Stimulated activated CD4-positive, alpha-beta T cell treated with anti-CD3 and anti-CD28 coated beads, Interleukin-4, amount 100 ng/mL, for 4 hours (primary cell): ENCODE measurements at places on chromosomes 1 and 21.

DNA sequence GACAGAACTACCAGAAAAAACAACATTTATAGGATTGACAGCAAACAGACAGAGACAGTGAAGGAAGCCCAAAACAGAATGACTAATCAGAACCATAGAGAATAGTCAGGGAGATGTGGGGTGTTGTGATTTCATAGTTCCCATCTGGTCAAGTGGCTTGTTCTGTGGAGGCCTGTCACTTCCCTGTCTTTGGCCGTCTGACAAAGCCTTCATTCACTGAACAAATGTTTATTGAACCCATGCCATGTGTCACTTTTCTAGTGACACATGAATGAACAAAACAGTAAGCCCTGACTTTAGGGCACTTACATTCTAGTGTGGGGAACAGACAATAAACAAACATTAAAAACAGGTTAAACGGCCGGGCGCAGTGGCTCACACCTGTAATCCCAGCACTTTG, 3.2 kb upstream of the SRRM1 start:
- no peak for DNase-seq

GRCh38 chr1:183783342-183783741, 21.6 kb upstream of the RGL1 start:
- DNase-seq, result no peak

DNA sequence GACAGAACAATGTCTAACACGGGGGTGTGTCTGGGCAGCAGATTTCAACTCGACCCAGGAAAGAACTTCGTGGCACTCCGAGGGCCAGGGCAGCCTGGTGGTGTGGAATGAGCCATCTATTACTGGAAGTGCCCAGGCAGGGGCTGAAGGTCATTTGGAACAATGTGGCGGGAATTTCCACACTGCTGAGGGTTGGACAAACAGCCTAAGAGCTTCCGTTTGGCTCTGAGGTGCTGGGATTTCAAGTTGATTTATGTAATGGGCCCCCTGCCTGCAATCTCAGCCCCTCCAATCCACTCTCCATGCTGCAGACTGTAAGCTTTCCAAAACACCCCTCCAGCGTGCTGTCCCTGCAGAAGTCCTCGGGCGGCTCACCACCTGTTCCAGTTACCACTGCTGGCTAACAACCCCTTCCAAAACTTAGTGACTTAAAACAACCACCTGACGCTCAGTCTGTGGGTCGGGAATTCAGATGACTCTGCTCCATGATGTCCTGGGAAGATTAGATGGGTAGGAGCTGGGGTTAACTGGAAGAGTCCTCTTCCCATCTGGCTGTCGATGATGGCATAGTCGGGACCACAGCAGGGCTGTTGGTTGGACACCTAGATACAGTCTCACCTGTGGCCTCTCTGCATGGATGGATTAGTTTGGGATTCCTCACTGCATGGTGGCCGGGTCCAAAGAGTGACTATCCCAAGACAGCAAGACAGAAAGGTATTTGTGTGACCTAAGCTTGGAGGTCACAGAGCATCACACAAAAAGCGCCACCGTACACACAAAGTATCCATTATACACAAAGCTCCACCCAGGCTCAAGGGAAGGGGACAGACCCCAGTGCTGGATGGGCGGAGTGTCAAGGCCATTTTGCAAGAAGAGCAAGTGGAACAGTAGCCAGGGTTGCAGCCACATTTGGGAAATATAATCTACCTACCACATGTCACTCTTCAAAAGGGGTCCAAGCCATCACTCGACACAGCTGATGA, 89.7 kb upstream of the IFFO2 start:
- no peak for DNase-seq

DNA sequence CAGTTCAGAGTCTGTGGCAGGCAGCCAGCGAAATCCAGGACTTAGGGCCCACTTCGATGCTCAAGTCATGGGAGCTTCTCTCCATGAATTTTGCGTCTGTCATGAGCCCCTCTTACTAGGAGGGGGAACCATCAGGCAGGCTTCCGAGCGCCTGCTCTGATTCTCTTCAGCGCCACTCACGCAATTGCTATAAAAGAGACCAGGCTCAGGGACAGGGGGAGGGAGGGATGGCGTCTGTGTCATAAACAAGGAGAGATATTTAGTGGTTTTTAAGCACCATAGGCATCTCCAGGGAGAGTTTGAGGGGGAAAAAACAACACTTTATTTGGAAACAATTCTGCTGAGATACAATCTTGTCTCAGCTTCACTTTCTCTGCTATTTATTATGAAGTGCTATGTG, 60.6 kb downstream of the NAV1 start:
- no peak for DNase-seq

- DNase-seq, result no peak
Observed at GRCh38 chr1:228072658-228073043, 9.9 kb upstream of the ARF1 start.

DNA sequence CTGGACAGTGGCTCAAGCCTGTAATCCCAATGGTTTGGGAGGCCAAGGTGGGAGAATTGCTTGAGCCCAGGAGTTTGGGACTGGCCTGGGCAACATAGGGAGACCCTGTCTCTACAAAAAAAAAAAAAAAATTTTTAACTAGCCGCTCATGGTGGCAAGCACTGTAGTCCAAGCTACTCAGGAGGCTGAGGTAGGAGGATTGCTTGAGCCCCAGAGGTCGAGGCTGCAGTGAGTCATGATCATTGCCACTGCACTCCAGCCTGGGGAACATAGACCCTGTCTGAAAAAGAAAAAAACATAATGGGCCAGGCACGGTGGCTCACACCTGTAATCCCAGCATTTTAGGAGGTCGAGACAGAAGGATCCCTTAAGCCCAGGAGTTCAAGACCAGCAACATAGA, 5.3 kb downstream of the SPATC1L start:
- no peak for DNase-seq

DNA sequence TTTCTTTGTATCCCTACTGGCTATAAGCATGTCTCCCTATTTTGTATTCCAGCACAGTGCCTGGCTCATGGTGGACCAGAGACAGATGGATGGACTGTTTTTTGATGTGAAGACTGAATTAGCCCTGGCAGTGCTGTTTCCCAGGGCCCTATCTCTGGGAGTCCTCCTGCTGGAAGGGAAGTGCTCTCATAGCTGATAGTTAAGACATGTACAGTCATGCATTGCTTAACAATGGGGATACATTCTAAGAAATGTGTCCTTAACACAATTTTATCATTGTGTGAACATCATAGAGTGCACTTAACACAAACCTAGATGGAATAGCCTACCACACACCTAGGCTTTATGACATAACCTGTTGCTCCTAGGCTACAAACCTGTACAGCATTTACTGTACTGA, 21.1 kb downstream of the TLCD4 start:
- no peak for DNase-seq

DNA sequence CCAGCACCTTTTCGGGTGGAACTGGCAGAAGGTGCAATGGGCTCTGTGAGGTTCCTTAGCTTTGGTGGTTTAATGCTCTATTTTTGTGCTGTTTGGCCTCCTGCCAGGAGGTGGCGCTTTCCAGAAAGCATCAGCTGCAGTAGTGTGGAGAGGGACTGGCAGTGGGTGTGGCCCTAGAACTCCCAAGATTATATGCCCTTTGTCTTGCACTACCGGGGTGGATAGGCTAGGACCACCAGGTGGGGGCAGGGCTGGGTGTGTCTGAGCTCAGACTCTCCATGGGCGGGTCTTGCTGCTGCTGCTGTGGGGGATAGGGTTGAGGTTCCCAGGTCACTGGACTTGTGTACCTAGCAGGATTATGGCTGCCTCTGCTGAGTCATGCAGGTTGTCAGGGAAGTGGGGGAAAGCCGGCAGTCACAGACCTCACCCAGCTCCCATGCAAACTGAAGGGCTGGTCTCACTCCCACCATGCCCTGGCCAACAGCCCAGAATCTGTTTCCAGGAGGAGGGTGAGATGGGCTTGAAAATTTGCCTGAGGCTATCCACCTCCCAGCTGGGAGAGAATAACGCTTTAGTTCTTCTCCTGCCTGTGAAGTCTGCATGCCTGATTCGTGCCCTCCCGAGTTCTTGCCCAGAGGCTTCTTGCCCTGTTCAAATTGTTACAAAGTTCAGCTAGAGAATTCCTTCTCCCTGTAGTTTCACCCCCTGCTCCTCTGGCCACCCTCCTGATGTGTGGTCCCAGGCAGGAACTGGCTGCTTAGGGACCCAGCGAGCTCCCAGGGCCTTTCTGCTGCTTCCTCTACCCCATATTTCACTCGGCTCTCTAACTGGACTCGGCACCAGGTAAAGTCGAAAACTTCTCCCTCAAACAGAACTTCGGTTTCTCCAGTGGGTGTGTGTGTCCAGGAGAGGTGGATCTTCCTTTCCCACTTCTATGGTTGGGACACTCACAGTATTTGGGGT, 76.5 kb upstream of the BTG3 start:
- peak; percentile 39 for DNase-seq

DNA sequence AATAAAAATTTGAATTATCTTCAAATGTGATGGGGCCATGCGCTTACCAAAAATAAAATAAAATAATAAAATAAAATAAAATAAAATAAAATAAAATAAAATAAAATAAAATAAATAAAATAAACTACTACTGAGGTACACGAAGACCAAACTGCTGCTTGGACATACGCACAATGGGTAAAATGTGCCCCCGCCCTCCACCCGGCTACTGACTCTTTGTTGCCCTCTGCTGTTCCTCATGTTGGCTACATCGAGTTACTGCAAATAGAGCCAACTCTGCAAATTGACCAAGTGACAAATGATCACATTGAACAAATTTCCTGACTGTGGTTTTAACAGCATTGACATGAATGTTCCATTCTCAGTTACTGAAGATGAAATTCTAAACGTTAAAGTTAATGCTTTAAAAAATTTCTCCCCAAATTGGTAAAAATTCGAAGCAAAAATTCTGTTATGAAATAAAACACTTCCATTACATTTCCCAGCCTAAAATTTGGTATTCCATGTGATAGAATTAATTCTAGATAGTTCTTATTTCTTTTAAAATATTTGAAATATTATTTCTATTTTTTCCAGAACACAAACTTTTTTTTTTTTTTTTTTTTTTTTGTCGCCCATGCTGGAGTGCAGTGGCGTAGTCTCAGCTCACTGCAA, 18.8 kb upstream of the MAP1LC3C start:
- peak; percentile 18 for DNase-seq

- DNase-seq, result no peak
Observed at GRCh38 chr1:52139817-52140540, 1.9 kb upstream of the ZFYVE9 start.

DNA sequence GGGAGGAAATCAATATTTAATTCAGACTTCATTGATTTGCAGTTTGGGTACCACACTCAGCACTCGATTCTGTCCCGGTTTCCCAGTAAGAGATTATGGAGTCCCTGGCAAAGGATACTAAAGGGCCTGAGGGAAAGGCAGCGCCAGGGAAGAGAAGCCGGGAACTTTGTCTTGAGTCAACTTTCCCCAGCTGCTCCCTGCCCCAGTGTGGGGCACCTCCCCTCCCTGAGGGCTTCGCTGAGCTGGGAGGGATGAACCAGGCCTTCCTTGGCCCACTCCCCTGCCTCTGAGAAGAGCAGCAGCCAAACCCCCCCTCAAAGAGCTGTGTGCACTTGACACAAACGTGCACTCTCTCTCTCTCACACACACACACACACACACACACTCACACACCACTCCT, 32.6 kb downstream of the OPTC start:
- no peak for DNase-seq

- no peak for DNase-seq
Observed at GRCh38 chr1:214846276-214846675, 236.3 kb upstream of the KCNK2 start.

- peak; percentile 23 for DNase-seq
Observed at GRCh38 chr21:36994501-36995158, 11.9 kb upstream of the RIPPLY3 start.

DNA sequence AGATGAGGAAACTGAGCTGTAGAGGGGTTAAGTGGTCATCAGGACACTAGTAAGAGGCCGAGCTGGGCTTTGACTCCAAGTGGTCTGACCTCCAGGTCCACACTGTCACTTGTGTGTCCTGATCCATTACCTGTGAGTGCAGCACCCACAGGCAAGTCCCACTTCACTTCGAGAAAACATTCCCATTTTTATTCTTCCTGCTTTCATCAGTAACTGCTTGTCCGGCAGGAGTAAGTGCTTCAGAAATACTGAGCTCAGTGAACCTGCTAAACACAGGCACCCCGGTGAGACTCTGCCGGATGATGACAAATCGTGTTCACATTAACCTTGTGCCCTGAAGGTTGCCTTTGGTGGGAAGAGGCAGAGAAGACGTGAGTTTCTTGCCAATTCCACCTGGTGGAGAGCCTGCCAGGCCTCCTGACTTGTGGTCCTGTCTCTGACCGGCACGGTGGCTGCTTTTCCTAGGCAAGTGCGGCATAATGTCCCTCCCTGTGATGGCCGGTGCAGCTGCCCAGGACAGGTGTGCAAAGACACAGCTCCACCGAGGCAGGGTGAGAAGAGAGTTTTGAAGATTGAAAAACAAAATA, 29.4 kb downstream of the ZBTB18 start:
- no peak for DNase-seq

DNA sequence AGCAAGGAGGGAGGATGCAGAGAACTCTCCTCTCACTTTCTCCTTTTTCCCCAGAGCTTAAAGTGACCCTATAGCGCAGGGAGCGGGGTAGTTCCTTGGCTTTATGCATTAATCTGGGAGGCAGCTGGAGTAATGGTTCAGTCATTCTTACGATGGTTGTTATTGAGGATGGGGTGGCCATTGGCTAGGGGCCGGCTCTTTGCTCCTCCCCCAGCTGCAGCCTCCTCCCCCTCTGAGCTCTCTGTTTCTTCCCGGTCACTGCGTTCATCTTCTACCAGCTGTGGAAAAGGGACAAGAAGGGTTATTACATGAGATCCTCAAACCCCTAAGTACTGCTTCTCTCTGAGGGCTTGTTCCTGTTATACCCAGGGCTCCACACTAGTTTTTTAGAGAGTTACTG, 8.6 kb downstream of the CERS2 start:
- DNase-seq, result no peak

- no peak for DNase-seq
Observed at GRCh38 chr21:41506611-41507520, 1.1 kb downstream of the TMPRSS2 start.

- DNase-seq, result no peak
Observed at GRCh38 chr1:26608895-26609294, 79.3 kb downstream of the RPS6KA1 start.

DNA sequence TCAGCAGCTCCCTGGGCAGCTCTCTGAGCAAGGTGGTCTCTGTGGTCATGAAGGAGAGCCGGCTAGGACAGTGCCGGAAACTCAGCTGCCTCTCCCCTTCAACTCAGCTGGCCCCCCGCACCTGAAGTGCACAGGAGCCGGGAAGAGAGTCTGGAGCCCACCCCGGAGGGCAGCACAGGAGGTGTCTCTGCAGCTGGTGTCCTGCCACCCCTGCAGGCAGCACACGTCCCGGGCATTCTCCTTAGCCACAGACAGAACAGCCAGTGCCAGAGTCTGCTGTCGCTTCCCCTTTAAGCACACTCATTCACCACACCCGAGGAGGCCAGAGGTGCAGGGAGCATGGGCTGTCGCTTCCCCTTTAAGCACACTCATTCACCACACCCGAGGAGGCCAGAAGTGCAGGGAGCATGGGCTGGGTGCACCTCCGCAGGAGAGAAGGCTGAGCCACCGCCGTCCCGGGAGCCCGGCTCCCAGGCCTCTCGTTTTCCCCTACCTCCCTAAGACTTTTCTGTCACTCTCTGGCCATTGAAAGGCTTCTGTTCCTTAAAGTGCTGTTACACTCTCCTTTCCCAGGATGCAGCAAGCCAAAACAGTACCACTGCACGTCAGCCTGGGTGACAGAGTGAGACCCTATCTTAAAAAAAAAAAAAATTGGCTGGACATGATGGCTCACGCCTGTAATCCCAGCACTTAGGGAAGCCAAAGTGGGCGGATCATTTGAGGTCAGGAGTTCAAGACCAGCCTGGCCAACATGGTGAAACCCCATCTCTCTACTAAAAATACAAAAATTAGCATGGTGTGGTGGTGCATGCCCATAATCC, 16.9 kb upstream of the SAMD11 start:
- DNase-seq, result no peak

- no peak for DNase-seq
Observed at GRCh38 chr1:56095696-56096665, 483.4 kb downstream of the PLPP3 start.
